ENCODE measurements at places on chromosomes 13 and 19.

DNA sequence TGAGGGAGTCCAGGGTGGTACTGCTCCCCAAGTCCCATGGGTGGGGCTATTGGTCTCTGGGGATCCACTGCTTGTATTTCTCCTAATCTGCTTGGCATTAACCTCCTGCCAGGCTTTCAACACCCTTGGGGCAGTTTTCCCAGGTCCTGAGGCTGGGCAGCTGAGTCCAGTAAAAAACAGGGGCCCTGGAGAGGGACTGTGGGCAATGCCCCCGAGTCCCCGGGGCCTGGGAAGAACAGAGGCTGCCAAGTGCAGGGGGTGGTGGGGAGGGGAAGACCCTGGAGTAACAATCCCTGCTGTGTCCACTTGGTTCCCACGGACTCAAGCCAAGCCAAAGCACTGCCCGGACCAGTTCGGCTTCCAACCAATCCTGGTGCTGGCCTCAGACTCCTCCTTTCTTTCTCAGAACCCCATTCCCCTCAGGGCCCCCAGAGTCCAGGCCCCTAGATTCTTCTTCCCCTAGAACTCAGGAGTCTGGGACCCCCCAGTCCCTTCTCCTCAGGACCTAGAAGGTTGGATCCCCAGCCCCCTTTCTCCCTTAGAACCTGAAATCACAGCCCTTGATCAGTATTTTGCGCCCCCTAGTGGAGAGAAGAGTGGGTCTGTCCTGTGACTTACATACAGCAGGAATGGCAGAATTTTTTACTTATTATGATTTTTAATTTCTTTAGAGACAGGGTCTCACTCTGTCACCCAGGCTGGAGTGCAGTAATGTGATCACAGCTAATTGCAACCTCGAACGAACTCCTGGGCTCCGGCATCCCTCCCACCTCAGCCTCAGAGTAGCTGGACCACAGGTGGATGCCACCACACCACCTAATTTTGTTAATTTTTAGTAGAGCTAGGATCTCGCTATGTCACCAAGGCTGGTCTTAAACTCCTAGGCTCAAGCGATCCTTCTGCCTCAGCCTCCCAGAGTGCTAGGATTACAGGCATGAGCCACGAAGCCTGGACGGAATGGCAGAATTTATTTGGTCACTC is 3.7 kb upstream of the CLPTM1 start:
- DNase-seq = peak; percentile 62

DNA sequence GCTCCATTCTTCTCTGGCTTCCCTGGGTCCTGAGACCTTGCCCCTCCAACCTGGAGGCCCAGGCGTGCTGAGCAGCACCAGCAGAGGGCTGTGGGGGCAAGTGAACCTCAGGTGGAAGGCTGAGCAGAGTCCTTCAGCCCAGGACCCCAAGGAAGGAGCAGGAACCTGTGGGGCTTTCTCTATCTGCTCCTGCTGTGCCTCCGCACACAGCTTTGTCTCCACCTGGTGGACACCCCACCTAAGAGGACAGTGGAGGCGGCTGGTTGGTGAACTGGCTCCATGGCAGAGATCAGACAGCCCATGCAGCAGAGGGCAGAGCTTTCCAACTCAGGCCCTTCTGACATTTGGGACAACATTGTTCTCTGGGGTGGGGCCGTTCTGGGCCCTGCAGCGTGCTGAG is 19.7 kb downstream of the ZFR2 start:
- DNase-seq = no peak

GRCh38 chr13:32135056-32135390 is 103.4 kb downstream of the FRY start:
- no peak for DNase-seq

DNA sequence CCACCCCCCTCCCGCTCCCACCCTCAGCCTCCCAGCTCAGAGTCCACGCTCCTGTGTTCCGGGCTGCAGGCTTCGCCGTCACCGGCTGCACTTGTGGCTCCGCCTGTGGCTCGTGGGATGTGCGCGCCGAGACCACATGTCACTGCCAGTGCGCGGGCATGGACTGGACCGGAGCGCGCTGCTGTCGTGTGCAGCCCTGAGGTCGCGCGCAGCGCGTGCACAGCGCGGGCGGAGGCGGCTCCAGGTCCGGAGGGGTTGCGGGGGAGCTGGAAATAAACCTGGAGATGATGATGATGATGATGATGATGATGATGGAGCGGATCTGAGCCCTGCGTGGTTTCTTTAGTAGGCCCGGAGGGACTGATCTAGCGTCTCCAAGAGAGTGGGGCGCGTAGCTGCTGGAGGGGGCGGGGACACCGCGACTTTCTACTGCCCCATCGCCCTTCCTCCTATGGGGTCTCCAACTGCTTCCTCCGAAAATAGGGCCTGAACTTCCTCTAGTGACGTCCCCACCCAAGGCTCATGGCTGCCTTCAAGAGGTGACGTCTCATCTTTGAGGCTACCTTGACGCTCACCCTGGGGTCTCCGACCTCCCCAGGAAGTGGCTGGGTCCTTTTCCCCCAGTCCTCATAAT is 1.4 kb downstream of the RETN start:
- no peak for DNase-seq

GRCh38 chr13:35629026-35629425 is 152.5 kb upstream of the MAB21L1 start:
- no peak for DNase-seq

DNA sequence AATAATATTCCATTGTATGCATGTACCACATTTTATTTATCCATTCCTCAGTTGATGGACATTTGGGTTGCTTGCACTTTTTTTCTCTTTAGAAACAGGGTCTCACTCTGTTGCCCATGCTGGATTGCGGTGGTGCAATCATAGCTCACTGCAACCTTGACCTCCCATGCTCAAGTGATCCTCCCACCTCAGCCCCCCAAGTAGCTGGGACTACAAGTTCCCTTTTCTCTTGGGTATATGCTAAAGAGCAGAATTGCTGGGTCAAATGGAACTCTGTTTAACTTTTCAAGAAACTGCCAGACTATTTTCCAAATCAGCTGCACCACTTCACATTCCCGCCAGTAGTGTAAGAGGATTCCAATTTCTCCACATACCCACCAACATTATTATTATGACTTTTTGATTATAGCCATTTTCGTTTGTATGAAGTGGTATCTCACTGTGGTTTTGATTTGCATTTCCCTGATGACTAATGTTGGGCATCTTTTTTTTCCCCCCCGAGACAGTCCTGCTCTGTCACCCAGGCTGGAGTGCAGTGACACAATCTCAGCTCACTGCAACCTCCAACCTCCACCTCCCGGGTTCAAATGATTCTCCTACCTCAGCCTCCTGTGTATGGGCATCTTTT is 7.6 kb upstream of the IPO5 start:
- DNase-seq = no peak

DNA sequence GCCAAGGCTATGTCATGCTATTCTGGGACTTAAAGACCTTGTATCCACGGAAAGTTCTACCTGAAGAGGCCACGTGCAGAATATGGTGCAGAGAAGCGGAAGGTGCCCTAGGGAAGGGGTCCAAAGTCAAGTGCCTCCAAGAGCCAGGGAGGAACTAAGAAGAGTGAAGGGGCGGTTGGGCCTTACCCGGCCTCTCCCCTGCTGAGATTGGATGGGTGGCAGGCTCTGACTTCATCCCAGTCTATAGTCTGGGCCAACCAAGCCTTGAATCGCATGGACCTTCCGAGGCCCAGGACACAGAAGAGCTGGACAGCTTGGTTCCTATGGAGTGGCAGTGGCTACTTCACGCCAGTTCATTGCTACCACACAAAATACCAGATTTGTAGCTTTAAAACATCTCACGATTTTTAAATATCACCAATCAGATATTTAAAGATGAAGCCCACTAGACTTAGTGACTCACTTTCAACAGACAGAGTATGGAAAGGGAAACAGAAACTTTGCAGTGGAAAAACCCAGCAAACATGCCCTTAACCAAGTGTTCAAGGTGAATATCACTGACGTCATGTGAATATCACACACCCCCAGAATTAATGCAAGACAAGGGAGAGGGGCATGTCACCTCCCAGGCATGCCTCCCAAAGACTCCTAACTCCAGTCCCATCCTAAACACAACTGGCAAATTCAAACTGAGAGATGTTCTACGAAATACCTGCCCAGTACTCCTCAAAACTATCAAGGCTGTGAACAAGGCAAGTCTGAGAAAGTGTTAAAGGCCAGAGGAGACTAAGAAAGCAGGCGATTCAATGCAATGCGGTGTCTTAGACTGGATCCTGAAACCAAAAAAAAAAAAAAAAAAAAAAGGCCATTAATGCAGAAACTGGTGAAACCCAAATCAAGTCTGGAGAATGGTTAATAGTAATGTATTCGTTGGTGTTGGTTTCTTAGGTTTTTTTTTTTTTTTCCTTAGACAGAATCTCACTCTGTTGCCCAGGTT is 10.2 kb downstream of the C19orf12 start:
- DNase-seq = no peak

GRCh38 chr13:21075011-21075378 is 13.6 kb upstream of the LATS2 start:
- no peak for DNase-seq

DNA sequence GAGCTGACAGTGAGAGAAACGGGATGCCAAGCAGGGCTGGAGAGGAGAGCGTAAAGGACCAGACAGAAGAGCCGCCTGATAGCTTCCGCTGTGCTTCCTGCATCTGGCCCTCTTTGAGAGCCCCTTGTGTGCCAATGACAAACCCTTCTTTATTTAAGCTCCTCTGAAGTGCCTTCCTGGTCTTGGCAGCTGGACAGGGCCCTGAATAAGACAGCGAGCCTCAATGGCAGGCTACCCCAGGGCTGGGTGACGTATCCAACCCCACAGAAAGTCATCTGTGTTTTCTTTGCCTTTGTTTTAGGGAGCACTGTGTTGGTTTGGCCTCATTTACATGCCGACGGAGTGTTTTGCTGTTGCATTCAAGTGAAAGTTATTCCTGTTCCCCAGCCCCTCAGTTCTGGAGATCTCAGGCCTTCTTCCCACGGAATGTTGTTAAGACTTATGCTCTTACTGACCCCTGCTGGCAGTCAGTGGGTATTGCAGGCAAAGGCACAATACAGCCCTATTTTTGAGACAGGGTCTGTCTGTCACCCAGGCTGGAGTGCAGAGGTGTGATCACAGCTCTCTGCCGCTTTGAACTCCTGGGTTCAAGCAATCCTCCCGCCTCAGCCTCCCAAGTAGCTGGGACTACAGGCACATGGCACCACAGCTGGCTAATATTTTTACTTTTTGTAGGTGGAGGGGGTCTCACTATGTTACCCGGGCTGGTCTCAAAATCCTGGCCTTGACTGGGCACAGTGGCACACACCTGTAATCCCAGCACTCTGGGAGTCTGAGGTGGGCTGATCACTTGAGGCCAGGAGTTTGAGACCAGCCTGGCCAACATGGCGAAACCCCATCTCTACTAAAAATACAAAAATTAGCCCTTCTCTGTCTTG is 16.8 kb downstream of the CCL25 start:
- no peak for DNase-seq

- DNase-seq = no peak
Measured at GRCh38 chr19:1250437-1251260, 2.3 kb downstream of the MIDN start.

GRCh38 chr19:40335855-40336600 is 12.2 kb downstream of the C19orf47 start:
- peak; percentile 6 for DNase-seq

- peak; percentile 6 for DNase-seq
Measured at GRCh38 chr13:20053016-20053415, 94.5 kb downstream of the ZMYM2 start.

- no peak for DNase-seq
Measured at GRCh38 chr13:77172650-77173049, 145.7 kb upstream of the FBXL3 start.

DNA sequence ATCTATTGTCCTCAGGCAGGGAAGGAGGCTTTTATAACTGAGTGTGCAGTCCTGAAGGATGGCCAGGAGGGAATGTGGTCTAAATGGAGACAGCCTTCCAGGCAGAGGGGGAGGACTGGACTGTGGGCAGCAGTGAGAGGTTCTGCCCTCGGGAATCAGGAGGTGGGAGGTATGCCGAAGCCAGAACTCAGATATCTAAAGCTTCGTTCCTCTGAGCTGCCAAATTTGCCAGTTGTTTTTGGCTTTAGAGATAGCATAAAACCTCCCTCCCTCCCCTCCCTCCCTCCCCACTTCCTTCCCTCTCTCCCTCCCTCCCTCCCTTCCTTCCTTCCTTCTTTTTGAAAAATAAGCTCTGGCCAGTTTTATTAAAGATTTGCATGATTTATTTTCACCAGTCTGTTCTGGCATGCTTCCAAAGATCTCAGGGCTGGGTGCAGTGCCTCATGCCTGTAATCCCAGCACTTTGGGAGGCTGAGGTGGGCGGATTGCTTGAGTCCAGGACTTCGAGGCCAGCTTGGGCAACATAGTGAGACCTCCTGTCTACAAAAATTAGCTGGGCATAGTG is 2.4 kb downstream of the MEDAG start:
- DNase-seq = peak; percentile 72

GRCh38 chr19:53991224-53992113 is at the start of gene CACNG6:
Gene CACNG6, plus strand, starts transcription at chr19:53991637. Its CDS starts 1,241 bp downstream, at chr19:53992878.
- DNase-seq = no peak
